ENCODE measurements at places on chromosomes 1 and 21.

DNA sequence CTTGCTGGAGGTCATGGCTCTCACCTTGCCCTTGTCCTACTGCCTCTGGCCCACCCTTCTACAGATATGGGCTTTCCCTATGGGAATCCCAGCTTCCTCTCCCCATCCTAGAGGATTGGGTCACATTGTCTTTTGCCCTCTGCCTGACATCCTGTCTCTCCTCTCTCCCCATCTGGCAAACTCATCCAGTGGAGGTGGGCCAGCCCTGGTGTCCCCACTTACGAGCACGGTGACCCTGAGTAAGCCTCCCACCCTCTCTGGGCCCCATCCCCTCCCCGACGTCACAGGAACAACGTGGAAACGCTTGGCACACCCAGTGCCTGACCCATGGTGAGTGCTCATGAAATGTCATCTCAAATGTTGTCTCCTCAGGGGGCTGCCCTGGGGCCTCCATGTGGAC lies 56.1 kb upstream of the ID3 start:
- DNase-seq: no peak

DNA sequence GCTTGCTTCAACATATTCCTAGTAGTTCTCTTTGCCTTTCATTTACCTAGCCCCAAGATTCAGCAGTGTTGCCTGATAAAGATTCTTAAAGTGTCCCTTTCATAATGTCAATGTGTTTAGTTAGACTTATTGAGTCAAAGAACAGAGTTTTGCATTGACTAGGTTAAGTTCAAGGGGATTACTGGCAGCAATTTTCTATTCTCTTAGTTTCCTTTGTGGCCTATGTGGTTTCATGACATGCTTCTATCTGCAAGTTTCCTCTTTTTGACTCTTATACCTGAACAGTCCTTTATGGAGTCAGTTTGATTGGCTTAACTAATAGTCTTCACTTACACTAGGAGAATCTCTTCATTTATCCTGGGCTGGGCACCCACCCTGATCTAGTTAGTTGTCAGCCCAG lies 151.3 kb downstream of the ADGRL4 start:
- DNase-seq: no peak

GRCh38 chr1:101388904-101389546 lies 152.2 kb downstream of the S1PR1 start:
- DNase-seq: no peak

DNA sequence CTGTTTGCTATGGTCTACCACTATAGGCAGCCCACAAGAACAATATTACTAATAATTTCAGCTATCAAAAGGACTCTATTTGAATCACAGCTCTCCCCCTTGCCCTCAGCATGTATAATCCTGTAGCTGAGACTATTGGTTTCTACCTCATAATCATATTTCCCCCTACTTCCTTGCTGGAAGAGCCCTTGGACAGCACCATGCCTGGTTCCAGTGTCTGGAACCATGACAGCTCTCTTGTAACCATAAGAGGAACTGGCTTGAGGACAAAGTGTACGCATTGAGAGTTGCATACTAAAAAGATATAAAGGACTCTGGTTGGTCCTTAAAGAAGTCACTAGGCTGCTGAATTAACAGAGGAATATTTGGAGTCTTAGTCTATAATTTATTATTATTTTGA lies 110.7 kb upstream of the ZRANB2 start:
- no peak for DNase-seq

DNA sequence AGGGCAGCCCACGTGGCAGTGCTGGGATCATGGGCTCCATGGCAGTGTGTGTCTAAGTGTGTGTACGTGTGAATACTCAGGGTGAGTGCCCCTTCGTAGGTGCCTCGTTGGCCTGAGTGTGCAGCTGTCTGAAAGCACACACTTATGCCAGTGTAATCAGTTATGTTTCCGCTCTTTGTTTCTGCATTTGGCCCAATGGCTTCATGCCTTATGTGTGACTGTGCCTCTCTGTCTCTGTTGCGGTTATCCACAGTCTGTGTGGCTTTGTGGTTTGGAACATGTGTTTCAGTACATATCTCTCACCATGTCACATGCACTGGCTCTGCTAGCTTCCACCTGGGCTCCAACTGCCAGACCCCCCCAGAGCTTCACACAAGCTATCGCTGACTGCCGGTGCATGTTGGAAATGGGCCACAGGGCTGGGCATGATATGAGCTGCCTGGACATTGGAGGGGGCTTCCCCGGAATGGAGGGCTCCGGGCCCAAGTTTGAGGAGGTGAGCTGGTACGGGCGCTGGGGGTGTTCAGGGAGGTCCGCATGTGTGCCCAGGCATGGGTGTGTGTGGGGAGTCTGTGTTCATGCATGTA lies 70.3 kb upstream of the TINAGL1 start:
- DNase-seq: no peak

DNA sequence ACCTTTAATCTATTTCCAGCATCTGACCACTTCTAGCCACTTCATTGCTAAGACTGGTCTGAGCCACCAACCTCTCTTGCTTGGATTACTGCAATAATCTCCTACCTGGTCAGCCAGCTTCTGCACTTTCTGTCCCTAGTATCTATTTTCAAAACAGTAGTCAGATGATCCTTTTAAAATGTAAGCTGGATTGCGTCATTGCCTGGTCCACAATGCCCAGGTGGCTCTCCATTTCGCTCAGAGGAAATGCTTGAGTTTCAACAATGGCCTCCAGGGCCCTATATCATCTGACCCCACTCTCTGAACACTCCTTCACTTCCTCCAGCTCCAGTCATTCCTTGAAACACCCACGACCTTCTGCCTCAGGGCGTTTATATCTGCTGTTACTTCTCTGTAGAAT lies 2.3 kb downstream of the FYB2 start:
- no peak for DNase-seq

DNA sequence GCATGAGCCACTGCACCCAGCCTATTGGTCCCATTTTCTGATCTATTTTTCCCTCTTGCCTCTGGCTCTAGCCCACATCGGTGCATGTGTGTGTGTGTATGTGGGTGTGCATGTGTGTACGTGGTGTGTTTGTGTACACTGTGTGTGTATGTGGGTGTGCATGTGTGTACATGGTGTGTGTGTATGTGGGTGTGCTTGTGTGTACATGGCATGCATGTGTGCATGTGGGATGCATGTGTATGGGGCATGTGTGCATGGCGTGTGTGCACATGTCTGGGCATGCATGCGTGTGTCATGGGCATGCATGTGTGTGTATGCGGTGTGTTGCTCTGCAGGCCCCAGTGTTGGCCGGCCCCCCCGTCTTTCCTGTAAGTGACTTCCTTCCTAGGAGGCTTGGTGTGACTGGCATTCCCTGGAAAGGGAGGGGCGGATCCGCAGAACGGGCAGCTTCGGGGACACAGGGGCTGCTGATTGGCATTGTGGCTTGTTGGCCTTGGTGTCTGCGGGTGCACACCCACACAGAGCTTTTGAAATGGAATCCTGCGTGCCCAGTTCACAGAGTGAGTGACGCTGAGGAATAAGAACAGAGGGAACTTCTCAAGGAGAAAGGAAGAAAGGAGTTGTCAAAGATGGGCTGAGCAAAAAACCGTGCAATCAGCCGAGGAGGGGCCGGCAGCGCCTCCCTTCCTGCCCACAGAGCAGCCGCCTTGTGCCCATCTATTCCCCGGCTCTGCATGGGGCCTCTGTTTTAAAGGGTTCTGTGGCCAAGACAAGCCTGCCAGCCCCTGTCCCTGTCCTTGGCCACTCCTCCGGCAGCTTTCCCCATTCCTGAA lies 8.0 kb downstream of the PDXK start:
- no peak for DNase-seq

- no peak for DNase-seq
These were observed 3.1 kb downstream of the SIM2 start for GRCh38 chr21:36701756-36702621.

GRCh38 chr1:202656951-202657646 lies 53.2 kb downstream of the SYT2 start:
- no peak for DNase-seq

- no peak for DNase-seq
These were observed 7.8 kb downstream of the CASZ1 start for GRCh38 chr1:10788592-10789006.

GRCh38 chr1:167964646-167965045 lies 27.8 kb upstream of the MPC2 start:
- DNase-seq: no peak

- no peak for DNase-seq
These were observed 71.0 kb downstream of the ACTL8 start for GRCh38 chr1:17826165-17826488.

DNA sequence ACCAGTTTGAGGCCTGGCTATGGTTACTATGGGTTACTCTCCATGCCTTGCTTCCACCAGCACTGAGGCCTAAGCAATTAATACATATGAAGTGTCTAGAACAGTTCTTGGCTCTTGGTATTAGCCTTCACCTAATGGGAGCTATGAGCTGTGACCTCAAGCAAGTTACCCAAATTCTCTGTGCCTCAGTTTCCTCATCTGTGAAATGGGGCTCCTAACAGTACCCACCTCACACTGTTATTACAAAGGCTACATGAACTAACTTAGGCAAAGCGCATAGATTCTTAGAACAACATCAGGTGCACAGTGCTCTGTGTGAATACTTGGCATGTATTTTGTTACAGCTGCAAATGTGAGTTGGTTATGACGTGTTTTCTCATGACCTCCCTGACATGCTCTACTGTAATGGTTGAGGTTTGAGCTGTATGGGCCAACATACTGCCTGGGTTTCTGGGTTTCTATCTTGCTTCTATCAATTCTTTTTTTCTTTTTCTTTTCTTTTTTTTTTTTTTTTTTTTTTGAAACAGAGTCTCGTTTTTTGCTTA lies 26.5 kb downstream of the CDCP2 start:
- DNase-seq: no peak

DNA sequence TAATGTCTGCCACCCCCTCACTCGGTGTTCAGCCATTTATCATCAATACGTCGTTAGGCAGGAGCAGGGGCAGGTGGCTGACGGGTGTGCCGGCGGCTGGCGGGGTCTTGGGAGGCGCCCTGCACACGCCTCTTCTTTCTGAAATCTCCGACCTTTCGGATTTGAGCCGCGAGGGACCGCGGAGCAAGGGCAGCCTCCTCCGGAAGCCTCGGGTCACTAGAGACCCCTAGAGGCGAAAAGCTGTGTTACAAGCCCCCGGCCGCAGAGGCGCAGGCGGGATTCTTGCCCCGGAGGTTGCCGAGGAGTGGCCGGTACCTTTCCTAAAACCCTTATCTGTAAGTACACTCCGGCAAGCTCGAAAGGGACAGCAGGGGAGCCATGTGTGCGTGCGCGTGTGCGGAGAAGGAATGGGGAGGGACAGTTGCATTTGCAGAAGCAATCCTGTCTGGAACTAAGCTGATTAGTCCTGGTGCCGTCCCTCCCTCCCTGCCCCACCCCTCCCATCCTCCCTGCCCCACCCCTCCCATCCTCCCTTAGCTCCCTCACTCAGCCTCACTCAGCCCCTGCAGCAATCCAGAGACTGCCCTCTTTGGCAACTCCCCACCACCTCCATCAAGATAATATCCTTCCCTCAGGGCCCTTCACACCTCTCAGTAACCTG lies 11.0 kb downstream of the BRINP2 start:
- no peak for DNase-seq
